Pancreas (tissue), 10 donors: ENCODE measurements at places on chromosomes 12 and 14. TPM values are rescaled to one million over a fixed set of nuclear protein-coding genes. Genes with fewer than 3 reads are reported as not detected.

DNA sequence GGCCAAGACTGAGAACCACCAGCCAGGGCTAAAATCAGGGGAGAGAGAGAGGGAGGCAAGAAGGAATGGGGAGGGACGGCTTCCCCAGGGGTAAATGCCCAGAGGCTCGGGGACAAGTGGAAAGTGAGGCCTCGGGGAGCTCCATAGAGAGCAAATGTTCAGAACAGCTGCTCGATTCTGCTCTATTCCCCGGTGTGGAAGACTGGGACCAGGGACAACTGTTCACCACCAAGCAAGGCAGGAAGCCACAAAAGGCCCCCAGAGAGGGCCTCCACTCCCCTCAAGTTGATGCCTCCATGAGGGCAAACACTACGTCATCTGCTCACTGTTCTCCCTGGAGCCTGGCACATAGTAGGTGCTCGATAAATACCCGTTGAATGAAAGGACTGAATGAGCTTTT, 53.5 kb downstream of the IRF2BPL start:
- H3K4me3 ChIP-seq = no peak overlapping the region
- H3K27ac ChIP-seq = no peak overlapping the region
- H3K4me1 ChIP-seq = no peaks in the 10 kb centered on the region
- no peaks in the 10 kb centered on the region for H3K27me3 ChIP-seq
- no peaks in the 10 kb centered on the region for H3K36me3 ChIP-seq

GRCh38 chr12:128077211-128077916, 189.6 kb upstream of the TMEM132C start:
- H3K27me3 ChIP-seq = no peaks in the 10 kb centered on the region

DNA sequence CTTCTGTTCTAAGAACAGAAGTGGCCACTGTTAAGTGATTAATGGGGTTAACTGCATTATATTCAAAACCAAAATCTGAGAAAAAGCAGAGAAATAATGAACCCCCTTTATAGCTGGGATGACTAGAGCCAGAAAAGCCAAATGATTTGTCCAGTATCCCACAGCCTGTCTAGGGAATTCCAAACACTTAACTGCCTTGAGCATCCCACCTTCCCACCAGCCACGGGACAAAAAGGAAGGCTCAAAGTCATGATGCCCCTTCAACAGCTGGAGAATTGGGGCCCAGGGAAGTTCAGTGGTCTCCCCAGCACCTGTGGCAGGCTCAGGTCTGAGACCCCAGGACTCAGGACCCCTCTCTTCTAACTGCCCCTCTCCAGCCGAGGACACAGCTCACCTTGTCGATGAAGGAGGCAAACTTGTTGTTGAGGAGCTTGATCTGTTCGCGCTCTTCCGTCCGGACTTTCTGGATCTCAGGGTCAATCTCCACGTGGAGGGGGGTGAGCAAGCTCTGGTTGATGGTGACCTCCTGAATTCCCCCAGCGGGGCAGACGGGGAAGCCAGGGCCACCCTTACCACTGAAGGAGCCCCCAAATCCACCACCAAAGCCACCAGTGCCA, 605 bp downstream of the KRT4 start:
- no peaks in the 10 kb centered on the region for H3K36me3 ChIP-seq
- H3K27me3 ChIP-seq = no peaks in the 10 kb centered on the region
- H3K4me1 ChIP-seq = no peaks in the 10 kb centered on the region

DNA sequence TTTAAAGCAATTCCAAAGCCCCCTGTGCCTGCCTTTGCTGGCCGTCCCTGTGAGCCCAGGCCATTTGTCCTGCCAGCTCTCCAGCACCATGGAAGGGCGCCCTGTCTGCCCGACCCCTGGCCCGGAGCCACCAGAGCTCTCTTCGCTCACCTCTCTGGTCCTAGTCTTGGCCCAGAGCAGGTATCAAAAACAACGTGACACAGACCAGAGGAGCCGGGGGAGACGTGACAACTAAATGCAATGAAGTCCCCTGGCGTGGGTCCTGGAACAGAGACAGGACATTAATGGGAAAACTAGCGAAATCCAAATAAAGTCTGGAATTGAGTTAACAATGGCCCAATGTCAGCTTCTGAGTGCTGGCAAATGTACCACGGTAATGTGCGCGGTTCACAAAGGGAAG, 83.2 kb upstream of the DIO3 start:
- H3K27ac ChIP-seq = no peak overlapping the region
- H3K36me3 ChIP-seq = no peaks in the 10 kb centered on the region
- DNase-seq = peak; percentile 18
- no peak overlapping the region for H3K4me3 ChIP-seq

- no peak for DNase-seq
- H3K27ac ChIP-seq = no peak overlapping the region
- H3K36me3 ChIP-seq = no peaks in the 10 kb centered on the region
Measured at GRCh38 chr12:67271976-67272375, 2.8 kb downstream of the CAND1 start.

WNT1 gene
- polyA plus RNA-seq = not detected

SLC2A3 gene
- 1.9 TPM for polyA plus RNA-seq

SLC25A21 gene
- 0.42 TPM for polyA plus RNA-seq

NOPCHAP1 gene
- 7.2 TPM for polyA plus RNA-seq
